Stimulated activated CD4-positive, alpha-beta T cell treated with anti-CD3 and anti-CD28 coated beads, Interleukin-1b, Interleukin-23, amount 100 ng/mL, for 1 hour (primary cell): ENCODE measurements at places on chromosomes 7 and 10.

DNA sequence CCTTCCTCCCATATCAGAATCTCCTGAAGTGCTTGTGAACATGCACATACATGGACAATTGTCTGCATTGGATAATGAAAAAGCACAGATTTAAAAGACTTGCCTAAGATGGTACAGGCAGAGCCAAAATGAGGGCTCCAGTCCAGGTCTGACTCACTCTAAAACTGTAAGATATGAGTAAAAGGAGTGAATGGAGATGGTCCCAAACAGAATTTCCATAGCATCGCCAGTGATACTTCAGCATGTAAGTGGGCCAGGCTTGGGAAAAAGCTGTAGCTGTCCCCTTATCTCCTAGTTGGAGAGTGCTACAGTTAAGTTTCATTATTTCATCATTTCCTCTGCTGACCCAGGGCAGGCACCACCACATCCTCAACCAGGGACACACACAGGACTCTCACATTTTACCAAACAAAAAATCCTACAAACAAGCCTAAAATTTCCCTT, 26.4 kb upstream of the IL6 start:
- DNase-seq = no peak

- DNase-seq = no peak
These were observed 461.1 kb downstream of the ARL4A start for GRCh38 chr7:13148548-13148947.

- DNase-seq = no peak
These were observed 10.0 kb upstream of the LRRC4 start for GRCh38 chr7:128041203-128041602.

GRCh38 chr10:84837041-84837812, 508.8 kb downstream of the CCSER2 start:
- DNase-seq = no peak

DNA sequence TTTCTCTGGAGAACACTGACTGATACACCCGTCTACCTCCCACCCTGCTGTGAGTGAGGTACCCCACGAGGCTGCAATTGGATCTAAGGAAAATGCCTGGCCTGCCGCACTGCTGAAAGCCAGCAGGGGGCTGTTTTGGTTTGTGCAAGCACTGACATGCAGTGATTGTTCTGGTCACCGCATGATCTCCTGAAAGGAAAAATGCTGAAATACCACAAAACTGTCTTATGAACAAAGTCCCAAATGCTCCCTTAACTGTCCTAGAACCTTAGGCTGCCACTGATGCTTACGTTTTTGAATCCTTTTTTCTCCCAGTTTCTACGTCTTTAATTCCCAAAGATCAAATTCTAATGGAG, 132.7 kb downstream of the JCAD start:
- no peak for DNase-seq

DNA sequence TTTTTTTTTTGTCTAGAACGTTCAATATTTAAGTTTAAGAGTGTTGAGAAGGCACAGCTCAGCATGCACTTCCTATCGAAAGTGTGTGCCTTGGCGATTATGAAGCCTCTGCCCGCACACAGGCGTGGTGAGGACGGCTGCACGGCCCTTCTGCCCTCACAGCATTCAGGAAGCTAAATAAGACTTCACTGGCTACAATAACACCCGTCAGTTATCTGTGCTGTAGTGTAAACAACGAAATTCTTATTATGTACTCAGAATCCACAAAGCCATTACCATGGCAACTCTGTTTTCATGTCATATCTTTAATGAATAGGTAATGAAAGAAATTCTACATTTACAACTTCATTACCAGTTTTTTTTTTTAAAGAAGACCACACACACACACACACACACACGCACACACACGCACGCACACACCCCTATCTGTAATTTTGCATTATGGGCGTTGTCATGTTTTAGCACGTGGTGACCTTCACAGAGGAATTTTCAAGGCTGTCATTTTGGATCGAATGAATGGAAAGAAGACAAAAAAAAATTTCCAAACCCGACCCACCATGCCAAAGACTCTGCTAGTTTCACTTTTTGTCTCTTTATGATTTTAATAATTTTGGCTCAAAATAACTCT, 254.8 kb upstream of the CTBP2 start:
- DNase-seq = no peak

DNA sequence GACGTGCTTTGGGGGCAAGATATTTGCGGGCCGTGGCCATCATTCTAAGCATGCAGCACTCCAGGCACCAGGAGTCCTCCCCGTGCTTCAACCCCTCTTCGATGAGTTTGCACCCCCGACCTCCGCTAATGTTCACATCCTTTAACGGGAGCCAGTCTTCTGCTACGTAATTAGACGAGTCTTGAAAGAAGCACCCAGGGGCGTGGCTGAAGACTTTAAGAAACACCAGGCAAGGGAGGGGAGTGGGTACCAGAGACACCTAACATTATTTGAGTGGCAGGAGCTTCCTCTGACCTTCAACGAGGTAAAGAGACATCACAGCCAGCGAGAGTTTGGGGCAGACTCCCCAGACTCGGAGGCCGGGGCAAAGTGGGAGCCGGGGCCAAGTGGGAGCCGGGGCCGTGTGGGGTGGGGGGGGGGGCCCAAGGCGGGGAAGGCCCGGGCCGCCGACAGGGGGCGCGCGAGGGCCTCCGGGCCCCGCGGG, 31.1 kb upstream of the TOMM7 start:
- DNase-seq = no peak

GRCh38 chr7:98322331-98323270, 41.1 kb downstream of the BRI3 start:
- DNase-seq = no peak

DNA sequence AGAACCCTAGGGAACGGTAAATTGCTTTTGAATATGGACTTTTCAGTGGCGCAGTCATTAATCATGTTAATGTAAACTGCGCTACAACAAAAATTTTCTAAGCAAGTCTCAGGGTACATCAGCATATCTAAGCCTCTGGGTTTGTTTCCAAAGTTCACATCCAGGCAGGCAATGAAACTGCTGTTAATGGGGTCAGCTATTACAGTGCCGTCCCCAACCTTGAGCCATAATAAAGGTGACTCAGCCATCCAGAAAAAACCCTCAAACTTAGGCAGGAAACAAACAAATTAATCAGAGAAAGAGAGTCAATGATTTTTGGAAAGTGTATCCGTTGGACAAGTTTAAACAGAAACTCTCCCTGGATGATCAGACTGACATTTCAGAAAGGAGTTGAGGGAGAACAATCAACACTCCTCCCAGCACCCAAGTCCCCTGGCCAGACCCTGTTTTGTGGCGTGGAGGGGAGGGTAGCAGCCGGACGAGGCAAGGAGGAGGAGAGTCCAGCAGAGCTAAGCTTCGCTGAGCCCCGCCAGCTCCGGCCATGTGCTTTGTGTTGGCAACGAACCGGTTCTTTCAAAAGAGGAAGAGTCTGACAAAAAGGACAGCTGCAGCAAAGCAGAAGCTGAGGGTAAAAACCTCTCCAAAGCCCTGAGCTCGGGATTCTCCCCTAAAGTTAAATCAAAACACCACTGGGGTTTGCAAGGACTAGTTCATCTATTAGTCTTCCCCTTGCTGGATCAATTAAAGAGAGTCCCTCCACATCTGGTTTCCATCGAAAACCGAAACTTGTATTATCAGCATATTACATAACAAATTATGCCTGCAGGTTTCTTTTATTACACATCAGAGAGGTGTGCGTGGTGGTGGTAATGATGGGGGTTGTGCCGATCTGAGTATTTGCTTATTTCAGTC, 3.6 kb downstream of the FAM53B start:
- no peak for DNase-seq

GRCh38 chr7:1593091-1593866, 23.4 kb upstream of the PSMG3 start:
- no peak for DNase-seq

- no peak for DNase-seq
These were observed 164.0 kb downstream of the SDK1 start for GRCh38 chr7:3464900-3465622.

DNA sequence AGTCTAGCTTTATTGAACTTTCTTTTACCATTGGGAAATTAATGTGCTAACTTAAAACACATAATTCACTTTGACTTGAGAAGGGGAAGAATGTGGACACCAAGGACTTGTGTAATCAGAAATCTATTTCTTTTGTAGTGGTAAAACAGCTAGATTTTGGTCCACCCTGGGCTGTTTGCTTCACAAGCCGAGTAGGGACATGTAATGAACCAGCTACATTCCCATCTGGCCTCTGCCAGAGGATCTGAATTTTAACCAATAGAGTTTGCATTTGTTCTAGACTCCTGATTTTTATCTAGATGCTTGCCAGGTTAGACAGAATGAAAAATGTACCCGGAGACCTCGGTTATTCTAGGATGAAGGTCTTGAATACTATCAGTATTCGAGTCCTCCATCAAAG, 1.9 kb downstream of the CACNB2 start:
- DNase-seq = no peak

DNA sequence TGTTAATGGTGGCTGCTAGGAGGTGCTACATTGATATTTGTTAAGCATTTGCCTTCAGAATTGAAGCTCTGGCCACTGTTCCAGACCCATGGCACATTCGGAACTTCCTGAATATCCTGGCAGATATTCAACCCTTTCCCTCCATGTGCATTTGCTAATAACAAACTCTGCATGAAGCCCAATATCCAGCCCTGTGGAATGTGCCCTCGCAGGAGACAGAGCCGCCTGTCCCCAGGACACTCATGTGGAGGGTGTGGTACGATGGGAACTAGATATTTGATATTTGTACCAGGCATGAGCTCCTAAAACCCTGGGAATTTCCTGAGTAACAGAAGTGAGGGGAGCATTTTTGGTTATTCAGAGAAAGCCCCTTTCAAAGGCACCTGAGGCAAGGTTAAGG, 21.6 kb upstream of the ARHGAP22 start:
- DNase-seq = no peak

- DNase-seq = no peak
These were observed 309.3 kb downstream of the KCNMA1 start for GRCh38 chr10:77328272-77328816.

DNA sequence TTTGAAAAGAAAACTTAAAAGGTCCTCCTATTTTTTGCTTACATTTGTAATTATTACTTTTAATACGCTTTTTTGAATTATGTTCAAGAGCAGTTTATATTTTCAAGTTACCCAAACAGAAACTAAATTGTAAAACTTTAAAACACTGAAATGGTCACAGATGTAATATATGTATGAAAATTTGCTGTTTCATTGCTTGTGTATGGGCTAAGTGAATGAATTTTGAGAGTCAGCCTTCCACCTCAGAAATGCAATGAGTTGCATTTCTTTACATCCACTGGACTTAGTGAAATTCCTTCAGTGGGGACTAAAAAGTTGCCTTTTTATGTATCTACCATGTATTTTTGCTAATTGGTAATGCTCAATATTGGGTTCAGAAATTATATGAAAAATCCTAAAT, 1.6 kb downstream of the VPS26A start:
- DNase-seq = no peak

DNA sequence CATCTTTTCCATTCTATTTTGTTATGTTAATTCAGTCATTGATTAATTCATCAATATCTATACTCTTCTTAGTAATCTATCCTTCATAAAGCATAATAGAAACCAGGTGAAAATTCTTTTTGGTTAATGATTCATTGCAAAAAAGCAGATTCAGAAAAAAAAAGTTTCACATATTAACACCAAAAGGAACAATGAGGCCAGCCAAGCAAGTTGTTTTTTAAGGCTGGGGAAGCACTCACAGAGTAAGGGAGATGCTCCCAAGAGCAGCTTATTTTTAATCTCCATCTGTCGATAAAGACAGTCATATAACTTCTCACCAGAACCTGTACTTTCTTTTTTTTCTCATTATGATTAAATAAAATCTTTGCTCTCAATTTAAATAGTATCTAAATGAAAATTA, 95.8 kb downstream of the CACNA2D1 start:
- DNase-seq = no peak
